ENCODE measurements at places on chromosomes 2 and 18. TPM values are rescaled to one million over a fixed set of nuclear protein-coding genes. Genes with fewer than 3 reads are reported as not detected.

DNA sequence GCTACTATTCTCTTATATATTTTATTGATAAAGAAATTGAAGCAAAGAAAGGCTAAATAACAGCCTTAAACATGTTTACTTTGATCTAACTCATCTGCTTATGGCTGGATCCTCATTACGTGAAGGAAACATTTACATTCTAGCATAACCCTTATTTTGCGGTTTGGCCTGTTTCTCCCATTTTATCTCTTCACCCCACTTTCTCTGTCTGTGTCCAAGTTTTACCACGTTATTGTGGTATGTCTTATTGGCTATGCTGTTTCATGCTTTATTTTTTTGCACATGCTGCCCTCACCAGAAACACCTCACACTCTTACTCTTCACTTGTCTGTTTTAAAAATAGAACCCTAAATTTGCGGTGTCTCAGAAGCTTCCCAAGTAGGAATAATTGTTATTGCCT is 78.5 kb downstream of the RPIA start:
- no peak for DNase-seq

CLEC4F gene
- total RNA-seq = not detected

NAB1 gene
- total RNA-seq = 44.1 TPM

DNA sequence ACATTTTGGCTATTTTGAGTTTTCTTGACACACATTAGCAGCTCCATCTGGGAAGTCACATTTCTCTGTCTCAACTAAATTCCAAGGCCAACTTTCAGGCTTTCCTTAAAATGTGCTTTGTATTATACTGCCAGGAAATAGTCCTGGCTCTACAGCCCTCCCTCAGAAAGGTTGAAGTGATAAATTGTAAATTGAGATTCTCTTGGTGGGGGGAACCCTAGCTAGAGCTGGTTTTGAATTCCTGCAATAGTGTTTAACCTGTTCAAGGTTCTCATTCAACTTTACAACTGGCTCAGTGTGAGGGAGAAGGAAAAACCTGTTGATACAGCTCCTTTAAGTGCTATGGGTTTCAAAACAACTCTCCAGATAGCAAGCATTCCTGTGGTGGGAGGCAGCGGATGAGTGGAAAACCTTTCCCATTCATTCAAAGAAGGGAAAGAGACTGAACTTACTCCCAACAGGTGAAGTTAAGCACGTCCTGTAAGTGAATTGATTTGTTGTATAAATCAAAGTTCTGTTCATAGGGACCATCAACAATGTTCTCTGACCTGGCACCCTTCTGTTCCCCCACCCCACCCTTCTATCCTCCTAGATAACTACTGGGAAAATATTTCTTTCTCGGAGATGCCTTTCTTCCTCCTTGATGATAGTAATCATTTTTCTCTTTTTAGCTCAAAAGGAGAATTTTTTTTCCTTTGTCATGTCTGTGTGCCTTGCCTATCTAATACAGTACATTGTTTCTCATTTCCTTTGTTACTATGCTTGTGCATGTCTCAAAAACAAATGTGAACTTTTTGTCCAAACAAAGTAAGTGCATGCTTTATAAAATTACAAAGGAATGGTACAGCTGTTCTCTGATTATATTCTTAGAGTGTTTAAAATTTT is 44.2 kb upstream of the SLC39A10 start:
- DNase-seq = peak; percentile 75

Data from GM23248 (cell line).